ENCODE measurements at places on chromosomes 3 and 15.

DNA sequence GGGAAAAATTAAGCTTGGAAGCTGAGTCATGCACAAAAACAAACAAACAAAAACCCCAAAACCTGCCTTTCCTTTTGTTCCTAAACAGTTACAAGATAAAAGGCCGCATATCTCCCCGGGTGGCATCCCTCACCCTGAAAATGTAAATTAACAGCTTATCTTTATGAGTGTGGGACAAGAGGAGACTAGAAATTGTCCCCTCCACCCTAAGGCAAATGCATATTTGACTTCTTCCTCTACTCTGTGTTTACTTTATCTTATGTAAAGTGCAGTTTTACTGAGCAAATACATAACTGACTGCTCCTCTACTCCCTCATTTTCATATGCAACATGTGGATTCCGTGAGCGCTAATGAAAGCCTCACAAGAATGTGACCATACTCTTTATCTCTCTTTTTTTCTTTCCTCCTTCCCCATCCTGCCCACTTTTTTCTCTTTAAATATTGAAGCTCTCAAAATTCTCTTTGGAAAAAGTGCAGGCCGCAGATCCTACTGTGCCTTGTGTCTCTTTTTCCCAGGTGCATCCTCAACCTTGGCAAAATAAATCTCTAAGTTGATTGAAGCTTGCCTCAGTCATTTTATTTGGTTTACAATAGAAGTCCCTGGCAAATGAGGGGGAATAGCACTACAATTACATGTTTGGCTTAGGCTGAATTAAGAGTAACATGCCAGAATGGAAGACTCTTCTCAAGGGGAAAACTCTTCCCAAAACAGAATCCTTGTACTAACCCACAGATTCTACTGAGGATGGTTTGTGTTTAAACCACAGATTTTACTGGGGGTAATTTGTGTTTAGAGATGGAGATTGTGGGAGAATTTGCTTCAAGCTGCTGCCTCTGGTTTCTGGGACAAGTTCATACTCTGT is 72.7 kb upstream of the WDR72 start:
- no peak for DNase-seq

DNA sequence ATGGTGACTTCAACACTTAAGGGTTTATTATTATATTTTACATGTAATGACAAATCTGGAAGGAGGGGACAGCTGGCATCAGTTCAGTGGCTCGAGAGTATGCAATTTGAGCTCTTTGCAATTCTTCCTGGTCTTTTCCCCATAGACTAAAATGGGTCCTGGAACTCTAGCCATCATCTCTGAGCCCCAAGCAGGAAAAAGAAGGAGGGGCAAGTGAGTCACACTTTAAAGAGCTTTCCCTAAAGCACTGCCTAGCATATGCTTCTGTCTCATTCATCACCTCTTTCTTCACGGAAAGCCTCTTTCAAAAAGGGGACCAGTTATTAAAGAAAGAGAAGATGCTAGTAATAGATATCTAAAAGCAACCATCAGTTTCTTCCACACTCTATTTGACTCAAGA is 466.3 kb downstream of the ZIC1 start:
- no peak for DNase-seq

DNA sequence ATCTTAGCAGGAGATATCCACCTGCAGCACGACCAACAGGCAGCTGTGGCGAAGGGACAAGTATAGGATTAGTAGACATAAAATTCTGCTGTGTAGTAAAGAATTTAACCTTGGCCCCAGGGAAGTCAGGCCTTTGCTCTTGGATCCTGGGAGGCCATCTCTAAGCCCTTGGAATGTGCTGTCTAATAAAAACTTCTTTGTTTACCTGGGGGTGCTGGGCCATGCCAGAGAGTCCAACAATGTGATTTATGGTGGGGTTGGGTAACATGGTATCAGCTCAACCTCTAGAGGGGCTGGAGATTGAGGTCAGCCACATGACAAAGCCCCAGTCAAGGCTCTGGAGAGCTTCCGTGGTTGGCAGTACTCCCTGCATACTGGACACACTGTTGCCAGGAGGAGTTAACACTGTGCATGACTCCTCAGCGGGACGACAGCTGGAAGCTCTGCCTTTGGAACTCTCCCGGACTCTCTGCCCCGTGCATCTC is 52.4 kb downstream of the HEG1 start:
- DNase-seq: no peak

DNA sequence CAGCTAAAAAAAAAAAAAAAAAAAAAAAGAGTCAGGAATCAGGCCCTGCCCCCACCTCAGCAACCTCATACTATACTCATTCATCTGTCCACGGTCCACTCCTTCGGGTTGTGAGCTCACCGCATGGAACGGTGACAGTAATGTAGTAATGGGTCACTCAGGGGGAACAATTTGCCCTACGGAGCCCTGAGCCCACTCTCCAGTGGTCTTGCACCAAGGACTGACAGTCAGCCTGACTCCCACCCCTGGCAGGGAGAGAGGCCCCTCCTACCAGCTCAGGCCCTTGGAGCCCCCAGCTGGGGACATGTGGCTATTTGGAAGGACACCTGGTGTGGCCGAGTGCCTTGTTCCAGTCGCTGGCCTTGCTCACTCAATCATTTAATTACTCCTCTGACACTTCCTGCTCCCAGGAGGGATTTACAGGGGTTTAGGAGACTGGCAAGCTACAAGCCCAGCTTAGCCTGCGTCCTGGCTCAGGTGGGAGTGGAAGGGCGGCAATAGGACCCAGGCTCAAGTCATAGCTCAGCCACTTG is 19.9 kb upstream of the CACNA2D2 start:
- no peak for DNase-seq

DNA sequence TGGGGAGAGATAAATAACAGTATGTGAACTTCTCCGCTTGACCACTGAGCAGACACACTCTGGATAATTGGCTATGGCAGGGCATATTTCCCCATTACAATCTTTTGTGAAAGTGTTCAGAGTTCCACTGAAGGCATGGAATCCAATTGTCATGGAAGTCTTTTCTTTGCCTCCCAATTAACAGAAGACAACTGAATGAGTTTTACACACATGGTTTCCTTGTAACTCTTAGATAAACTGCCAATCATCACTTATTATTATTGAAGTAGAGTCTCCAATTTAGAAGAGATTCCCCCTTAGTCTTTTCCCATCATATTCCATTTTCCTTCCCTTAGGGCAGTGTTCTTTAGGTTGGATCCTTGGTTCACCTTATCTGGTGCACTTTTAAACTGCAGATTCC is 308.3 kb downstream of the NR2F2 start:
- DNase-seq: no peak

- no peak for DNase-seq
Measured at GRCh38 chr15:68376447-68377060, 55.4 kb downstream of the ITGA11 start.

- no peak for DNase-seq
Measured at GRCh38 chr3:192307631-192308030, 419.7 kb downstream of the FGF12 start.

DNA sequence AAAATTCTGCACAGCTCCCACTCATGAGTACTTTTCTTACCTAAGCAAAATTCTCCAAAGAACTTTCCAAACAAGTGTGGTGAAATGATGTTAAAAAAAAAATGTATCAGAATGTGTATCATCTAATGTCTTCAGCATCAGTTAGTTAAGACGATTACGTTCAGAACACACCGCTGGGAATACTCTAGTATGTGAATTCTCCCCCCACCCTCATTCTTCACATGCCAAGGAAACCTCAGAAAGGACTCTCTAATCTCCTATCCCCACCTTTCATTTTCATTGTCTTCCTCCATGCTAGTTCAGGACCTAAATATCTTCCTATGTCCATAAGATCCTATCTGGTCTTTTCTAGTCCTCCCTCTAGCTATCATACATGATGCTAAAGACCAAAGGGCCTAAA is 457.4 kb downstream of the SHQ1 start:
- no peak for DNase-seq

GRCh38 chr3:110710156-110710555 is 361.5 kb upstream of the NECTIN3 start:
- no peak for DNase-seq

DNA sequence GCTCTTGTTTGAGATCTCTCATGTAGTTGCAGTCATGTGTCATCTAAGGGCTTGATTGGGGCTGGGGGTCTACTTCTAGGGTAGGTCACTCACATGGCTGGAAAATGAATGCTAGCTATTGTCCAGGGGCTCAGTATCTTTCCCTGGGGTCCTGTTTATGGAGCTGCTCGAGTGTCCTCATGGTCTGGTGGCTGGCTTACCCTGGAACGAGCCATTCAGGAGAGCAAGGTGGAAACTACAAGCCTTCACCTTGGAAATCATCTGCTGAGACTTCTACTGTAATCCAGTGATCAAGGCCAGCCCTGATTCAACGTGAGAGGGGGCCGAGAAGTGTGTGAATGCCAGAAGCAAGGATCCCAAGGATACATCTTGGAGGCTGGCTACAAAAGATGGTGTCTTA is 16.2 kb upstream of the RHCG start:
- no peak for DNase-seq

- DNase-seq: no peak
Measured at GRCh38 chr3:59641169-59641899, 591.5 kb upstream of the CFAP20DC start.

- DNase-seq: no peak
Measured at GRCh38 chr15:42712584-42712983, 24.3 kb downstream of the CDAN1 start.

DNA sequence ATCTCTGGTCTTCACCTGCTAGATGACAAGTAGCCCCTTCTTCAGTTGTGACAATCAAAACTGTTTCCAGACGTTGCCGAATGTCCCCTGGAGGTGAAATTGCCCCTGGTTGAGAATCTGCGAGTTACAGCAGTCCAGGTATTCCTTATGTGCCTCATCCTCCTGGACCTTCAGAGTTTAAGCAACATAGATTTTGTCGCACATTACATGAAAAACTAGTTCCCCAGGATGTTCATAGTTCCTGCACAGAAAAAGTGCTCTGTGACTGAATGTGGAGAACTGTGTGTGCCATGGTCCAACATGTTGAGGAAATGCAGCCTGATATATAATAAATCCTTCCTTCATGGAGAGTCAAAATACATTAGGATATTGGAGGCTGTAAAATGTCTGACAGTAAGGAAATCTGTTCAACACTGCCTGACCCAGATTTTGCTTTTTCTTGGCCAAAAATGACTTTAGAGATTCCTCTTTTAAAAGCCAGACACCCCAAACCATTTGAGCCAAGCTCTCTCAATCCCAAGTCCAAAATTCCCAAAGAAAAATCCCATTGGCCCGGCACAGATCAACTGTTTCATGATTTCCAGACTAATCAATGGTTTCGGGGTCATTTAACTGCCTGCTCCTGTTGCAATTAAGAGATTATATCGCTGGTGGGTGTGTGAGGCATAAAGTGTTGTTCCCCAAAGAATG is 20.4 kb upstream of the SHC4 start:
- no peak for DNase-seq

DNA sequence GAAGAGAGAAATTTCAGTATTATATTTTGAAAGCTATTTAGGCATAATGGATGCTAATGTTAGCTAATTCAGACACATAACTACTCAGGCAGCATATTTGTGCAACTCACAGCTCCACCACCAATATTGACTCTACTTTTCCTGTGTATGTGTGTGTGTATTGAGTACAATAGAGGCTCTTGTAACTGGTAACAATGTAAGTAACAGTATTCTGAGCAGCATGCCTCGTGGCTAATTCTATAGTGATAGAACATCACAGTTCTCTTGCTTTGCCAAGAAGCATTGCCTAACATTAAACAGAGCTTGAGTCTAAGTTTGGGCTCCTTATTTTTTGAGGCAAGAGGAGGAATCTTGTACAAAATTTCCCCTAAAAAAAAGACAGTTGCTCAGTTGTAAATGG is 98.6 kb upstream of the ARHGEF26 start:
- no peak for DNase-seq

DNA sequence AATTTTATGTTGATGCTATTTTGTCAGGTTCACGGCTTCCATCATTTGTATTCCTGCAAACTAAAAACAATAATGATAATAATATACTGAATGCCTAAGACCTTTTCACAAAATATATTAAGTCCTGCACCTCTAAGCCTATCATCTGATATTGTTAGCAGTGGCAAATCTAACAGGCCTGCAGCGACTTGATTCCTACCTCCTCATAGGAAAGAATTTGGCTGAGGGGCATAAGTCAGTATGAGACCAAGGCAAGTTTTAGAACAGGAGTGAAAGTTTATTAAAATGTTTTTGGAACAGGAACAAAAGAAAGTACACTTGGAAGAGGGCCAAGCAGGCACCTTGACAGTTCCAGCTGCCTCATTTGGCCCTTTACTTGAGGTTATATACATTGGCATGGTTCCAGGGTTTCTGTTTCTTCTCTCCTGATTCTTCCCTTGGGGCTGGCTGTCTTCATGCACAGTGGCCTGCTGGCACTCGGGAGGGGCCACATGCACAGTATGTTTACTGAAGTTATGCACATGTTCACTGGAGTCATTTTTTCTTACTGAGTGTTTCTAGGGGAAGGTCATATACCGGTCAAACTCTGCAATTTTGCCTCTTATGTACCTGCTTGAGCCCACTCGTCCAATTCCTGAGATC is 418.1 kb downstream of the EPHA6 start:
- DNase-seq: no peak
